ENCODE measurements at places on chromosomes 2 and 18.
A peak's percentile ranks its signal among the peaks of the same experiment; 100 is the strongest.

- no peak for DNase-seq
These were observed 150.7 kb downstream of the GALNT14 start for GRCh38 chr2:30987566-30987965.

- no peak for DNase-seq
These were observed 3.6 kb upstream of the TFCP2L1 start for GRCh38 chr2:121288454-121289231.

GRCh38 chr18:74507927-74508326 is 11.8 kb downstream of the CNDP2 start:
- no peak for DNase-seq

- no peak for DNase-seq
These were observed 61.0 kb upstream of the TMEM87B start for GRCh38 chr2:111994042-111994441.

DNA sequence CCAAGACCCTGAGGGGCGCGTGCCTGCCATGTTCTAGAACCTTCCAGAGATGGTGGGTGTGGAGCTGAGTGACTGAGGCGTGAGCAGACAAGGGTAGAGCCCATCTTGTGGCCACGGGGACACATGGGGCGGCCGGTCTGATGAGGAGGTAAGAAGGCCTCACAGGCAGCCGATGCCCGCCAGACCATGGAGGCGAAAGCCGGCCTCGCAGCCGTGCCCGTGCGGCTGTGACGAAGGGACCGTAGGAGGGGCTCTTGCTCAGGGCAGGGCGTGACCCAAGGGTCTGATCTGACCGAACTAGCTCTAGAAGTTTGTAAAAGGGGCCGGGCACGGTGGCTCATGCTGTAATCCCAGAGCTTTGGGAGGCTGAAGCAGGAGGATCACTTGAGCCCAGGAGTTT is 19.6 kb downstream of the D2HGDH start:
- DNase-seq = no peak

DNA sequence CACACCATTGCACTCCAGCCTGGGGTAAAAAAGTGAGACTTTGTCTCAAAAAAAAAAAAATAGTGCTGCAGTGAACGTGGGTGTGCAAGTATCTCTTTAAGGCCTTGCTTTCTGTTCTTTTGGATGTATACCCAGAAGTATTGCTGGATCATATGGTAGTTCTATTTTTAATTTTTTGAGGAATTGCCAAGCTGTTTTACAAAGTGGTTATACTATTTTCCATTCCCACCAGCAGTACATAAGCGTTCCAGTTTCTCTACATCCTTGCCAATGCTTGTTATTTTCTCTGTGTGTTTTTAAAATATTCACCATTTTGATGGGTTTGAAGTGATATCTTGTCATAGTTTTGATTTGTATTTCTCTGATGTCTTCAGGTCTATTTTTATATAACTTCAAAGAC is 13.1 kb downstream of the ARMC9 start:
- no peak for DNase-seq

DNA sequence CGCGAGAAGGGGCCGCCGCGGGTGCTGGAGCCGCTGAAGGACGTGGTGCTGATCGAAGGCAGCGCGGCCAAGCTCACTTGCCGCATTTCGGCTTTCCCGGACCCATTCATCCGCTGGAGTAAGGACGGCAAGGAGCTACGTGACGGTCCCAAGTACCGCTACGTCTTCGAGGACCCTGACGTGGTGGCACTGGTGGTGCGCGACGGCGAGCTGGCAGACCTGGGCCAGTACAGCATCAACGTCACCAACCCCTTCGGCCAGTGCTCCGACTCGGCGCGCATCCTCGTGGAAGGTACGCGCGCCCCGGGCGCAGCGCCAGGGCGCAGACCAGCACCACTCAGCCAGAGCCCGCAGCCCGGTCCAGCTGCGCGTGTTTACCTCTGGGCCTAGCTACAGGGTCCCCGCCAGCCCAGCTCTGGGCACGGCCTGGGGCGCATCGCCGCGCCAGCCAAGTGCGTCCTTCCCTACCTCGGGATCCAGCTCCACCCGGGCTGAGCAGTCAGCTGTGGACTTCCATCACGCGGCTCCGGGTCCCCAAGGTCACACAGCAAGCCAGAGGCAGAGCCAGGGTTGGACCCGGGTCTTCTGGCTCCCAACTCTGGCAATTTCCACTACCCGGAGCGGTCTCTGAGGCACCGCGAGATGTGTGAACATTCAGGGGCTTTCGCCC is 1.7 kb upstream of the GMPPA start:
- no peak for DNase-seq

GRCh38 chr2:234269769-234270204 is 219.3 kb downstream of the SPP2 start:
- DNase-seq = no peak

- no peak for DNase-seq
These were observed 11.3 kb upstream of the TMEM214 start for GRCh38 chr2:27021253-27022049.

- DNase-seq = peak; percentile 59
These were observed 3.0 kb downstream of the LBH start for GRCh38 chr2:30234180-30234971.

DNA sequence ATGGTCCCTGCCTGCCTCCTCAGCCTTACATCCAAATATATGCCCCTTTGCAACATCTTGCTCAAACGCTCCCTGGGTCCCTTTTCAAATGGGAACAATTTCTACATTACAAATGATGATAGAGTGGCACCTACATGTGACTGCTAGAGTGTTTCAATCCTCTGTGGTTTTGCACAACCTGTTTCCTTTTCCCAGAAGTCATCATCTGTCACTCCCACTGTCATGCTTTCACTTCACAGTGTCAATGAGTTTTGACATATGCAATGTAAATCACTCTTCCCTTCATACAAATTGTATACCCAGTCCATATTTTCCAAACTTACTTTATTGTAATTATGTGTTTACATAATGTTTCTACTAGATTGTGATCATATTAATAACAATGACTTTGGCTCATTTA is 887.3 kb downstream of the TDRD15 start:
- DNase-seq = no peak

DNA sequence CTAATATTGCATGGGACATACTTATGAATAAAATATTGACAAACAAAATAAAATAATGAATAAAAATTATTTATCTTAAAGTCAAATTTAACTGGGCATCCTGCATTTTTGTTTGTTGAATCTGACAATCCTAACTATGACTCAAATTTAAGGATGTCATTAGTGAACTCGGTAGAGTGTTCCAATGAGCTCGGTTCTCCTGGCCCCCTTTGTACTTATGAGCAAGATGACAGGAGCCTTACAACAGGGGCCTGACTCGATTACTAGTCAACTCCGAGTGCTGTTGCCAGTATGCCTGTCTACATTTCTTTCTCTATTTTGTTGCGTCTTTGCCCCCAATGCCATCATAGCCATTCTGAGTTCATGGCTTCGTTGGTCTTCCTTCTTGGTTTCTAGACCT is 40.3 kb downstream of the HRH4 start:
- DNase-seq = no peak

GRCh38 chr18:62768558-62768943 is 53.2 kb downstream of the PHLPP1 start:
- no peak for DNase-seq

DNA sequence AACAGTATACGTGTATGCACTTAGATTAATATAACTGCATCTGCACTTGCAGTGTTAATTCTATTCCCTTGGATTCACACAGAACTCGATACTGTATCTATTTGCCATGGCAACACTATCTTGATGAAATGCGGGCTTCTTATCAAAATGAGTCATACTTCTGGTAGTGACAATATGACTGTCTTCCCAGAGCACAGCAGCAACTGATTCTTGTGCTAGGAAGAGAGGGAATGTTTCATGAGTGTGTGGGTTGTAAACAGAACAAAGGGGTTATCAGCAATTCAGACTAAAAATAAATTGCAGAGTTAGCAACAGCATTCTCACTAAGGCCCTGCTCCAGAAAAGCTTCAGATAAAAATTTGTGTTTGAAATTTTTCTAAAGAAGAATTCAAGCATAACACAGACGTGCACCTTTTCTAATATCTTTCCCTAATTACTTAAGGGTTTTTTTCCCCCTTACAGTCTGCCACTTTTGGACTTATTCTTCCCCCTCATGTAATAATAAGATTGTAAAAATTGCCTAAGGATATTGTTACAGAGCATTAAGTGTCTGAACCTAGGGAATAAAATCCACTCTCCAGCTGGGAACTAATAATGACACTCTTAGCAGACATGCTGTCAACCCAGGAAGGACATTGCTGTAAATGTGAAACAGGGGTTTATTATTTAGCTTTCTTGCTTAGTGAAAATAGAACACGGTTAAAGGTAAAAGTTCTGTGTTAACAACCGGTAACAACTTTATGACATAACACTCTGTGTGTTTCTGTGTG is 99.9 kb upstream of the SLC38A11 start:
- no peak for DNase-seq

DNA sequence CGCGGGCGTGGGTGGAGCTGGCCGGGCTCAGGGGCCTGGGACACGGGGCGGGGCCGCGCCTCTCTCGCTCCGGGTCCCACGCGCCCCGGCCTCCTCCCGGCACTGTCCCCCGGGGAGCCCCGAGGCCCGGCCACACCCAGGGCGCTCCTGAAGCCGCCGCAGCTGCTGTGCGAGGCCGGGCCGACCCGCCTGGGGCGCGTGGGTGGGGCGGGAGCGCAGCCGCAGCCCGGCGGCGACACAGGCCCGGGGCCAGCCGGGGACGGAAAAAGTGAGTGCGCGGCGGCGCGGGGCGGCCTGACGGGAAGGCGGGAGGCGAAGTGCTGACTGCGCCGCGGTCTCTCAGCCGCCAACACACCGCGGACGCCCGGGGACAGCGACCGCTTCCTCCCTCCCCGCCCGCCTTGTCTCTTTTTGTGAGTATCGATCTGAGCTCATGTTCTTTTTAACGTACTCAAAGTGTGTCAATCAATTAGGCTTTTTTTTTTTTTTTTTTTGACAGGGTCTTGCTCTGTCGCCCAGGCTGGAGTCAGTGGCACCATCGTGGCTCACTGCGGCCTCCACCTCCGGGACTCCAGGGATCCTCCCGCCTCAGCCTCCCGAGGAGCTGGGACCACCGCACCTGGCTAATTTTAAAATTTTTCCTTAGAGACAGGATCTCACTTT is 14.5 kb downstream of the PDCD1 start:
- peak; percentile 94 for DNase-seq

GRCh38 chr2:80326214-80326613 is 21.7 kb upstream of the LRRTM1 start:
- DNase-seq = no peak

DNA sequence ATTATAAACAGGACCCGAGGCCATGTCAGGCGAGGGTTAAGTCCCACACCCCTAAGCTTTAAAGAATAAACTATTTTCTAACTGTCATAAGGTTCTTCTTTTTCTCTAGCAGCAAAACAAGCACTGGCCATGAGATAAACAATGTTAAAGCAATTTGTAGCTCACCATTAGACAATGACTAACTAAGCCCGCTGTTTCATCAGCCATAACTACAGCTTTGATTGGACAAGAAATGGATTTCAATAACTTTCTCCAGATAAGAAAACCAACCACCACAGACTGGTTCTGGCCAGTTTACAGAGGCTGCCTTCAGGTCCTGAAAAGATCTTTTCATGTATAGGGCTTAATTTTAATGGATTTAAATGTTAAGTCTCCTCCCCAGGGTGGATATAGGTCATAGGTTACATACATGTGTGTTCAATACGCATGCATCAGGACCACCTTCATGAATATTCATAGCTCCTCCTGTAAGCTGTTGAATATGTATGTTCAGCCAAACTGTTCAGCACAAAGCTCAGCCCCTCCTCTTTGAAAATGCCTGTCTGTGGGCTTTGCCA is 108.7 kb upstream of the RAB6C start:
- DNase-seq = no peak

DNA sequence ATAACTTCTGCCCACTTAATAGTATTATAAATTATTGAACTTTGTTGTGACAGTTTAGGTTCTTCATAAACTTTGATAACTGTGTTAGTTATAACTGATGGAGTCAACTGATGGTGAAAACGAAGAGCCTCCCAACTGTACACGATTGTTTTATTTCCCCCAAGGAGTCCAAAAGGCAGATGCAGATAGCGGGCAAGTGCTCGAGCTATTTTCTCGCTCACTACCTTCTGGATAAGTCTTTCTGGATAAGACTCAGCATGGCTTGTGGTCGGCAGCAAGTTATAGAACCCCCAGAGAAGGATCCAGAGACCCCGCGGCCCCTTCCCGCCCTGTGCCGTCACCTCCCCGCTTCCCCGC is 517 bp downstream of the GCFC2 start:
- no peak for DNase-seq

Measured in stimulated activated CD4-positive, alpha-beta T cell treated with anti-CD3 and anti-CD28 coated beads, Interleukin-2, amount 100 ng/mL, for 24 hours (primary cell).